K562 (cell line): ENCODE measurements at places on chromosomes 5 and 9. TPM values are rescaled to one million over a fixed set of nuclear protein-coding genes. Genes with fewer than 3 reads are reported as not detected.

Gene GFPT2
- total RNA-seq: 0.07 and 0.09 TPM in 2 replicates

Gene NTMT1
- 108 and 110 TPM in 2 replicates for total RNA-seq

Gene SLC6A19
- total RNA-seq: 1.3 and 1.6 TPM in 2 replicates

DNA sequence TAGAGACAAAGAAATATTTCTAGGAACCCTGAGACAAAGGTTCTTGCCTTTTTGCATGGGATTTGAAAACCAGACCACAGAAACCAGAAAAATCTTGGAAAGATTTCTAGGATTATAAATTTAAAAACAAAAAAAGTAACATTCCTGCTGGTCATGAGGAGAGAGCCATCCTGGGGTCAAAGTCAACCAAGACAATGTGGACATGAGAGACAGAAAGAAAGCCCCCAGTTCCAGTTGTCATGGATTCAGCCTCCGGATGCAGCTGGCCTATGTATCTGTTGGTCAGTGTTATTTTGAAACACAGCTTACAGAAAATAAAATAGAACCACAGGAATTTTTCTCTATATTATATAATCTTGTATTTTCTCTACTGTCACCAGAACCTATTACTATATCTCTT, 24.4 kb upstream of the RGMB start:
- no peaks in the 10 kb centered on the region for H3K4me1 ChIP-seq
- H3K4me3 ChIP-seq: no peak overlapping the region
- no peak for DNase-seq
- H3K36me3 ChIP-seq: no peaks in the 10 kb centered on the region
- H3K27me3 ChIP-seq: no peaks in the 10 kb centered on the region

GRCh38 chr9:93308158-93308602, 124.2 kb downstream of the WNK2 start:
- no peaks in the 10 kb centered on the region; the same call in 2 of the 3 replicates for H3K4me1 ChIP-seq
- peaks cover 60% of the 10 kb centered on the region for H3K27me3 ChIP-seq
- DNase-seq: no peak
- no peaks in the 10 kb centered on the region for H3K36me3 ChIP-seq
- H3K27ac ChIP-seq: no peak overlapping the region

DNA sequence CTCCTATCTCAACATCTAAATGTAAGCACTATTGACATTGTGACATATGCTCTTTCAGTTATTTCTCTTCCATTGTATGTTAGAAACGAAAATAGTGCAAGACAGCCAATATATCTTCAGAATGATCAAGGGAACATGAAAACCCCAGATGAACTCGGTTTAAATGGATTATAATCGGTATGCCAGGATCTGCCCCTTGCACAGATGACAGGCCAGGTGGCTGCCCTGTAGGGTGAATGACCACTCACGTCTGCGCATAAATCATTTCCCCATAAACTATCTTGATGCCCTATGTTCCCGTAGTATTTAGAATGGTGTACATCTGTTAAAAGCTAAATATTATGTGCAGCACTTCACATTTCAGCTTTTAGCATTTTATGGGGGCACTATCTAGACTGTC, 69.7 kb upstream of the RANBP3L start:
- no peak for DNase-seq
- H3K36me3 ChIP-seq: no peaks in the 10 kb centered on the region
- no peaks in the 10 kb centered on the region for H3K4me1 ChIP-seq
- H3K27ac ChIP-seq: no peak overlapping the region
- no peak overlapping the region for H3K4me3 ChIP-seq

GRCh38 chr9:134663084-134663483, 21.5 kb downstream of the COL5A1 start:
- no peak overlapping the region for H3K4me3 ChIP-seq
- no peaks in the 10 kb centered on the region for H3K36me3 ChIP-seq
- DNase-seq: no peak
- H3K27ac ChIP-seq: no peak overlapping the region

GRCh38 chr5:29896646-29897045, 1296.8 kb upstream of the CDH6 start:
- no peaks in the 10 kb centered on the region for H3K4me1 ChIP-seq
- H3K27me3 ChIP-seq: no peaks in the 10 kb centered on the region
- DNase-seq: no peak
- no peak overlapping the region for H3K4me3 ChIP-seq
- no peak overlapping the region for H3K27ac ChIP-seq

GRCh38 chr9:113712053-113712452, 164.1 kb upstream of the ZNF618 start:
- H3K27ac ChIP-seq: no peak overlapping the region
- H3K4me1 ChIP-seq: no peaks in the 10 kb centered on the region
- no peaks in the 10 kb centered on the region for H3K27me3 ChIP-seq
- no peak for DNase-seq

DNA sequence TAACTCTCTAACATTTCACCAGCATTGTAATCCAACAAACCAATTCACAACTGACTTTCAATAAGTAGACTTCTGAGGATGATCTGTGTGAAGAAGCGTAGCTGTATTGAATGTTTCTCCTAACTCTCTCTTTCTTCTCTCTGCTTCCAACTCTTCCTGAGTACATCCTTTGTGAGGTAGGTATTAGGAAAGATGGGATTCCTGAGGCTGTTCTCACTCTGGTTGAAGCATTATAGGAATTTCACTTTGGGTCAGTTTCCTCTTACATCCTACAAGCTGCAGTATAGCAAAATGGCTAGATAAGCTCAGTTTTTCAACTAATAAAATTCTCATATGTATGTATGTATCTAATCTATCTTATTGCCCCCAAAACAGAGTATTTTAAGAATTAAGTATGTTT, 702.8 kb downstream of the CETN3 start:
- no peaks in the 10 kb centered on the region for H3K4me1 ChIP-seq
- no peak overlapping the region for H3K4me3 ChIP-seq
- H3K27ac ChIP-seq: no peak overlapping the region
- H3K36me3 ChIP-seq: no peaks in the 10 kb centered on the region

- H3K36me3 ChIP-seq: no peaks in the 10 kb centered on the region
- no peak overlapping the region for H3K4me3 ChIP-seq
- no peak for DNase-seq
- no peaks in the 10 kb centered on the region for H3K27me3 ChIP-seq
- no peaks in the 10 kb centered on the region for H3K4me1 ChIP-seq
Measured at GRCh38 chr5:35554016-35554415, 63.6 kb upstream of the SPEF2 start.

- peaks cover 7% of the 10 kb centered on the region; the same call in 1 of the 2 replicates for H3K4me1 ChIP-seq
- no peaks in the 10 kb centered on the region for H3K36me3 ChIP-seq
- H3K27me3 ChIP-seq: no peaks in the 10 kb centered on the region
- H3K27ac ChIP-seq: no peak overlapping the region
- H3K4me3 ChIP-seq: no peak overlapping the region
Measured at GRCh38 chr9:116337015-116337414, 183.4 kb downstream of the PAPPA start.

DNA sequence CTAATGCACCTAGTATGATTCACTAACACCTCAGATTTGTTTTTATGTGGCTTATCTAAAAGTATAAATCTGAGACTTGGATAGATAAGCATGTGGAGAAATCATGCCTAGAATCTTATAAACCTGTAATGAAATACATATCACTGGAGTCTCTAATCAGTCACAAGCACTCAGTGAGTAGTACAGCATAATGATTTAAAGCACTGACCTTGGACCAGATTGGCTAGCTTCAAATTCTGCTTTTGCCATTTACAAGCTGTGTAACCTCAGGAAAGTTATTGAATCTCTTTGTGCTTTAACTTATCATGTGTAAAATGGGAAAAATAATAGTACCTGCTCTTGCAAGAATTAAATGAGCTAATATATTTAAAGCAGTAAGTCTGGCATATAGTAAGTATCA, 61.2 kb upstream of the ALDH1A1 start:
- no peak for DNase-seq
- peaks cover 12% of the 10 kb centered on the region; the same call in 2 of the 3 replicates for H3K4me1 ChIP-seq
- no peaks in the 10 kb centered on the region for H3K36me3 ChIP-seq
- H3K27me3 ChIP-seq: no peaks in the 10 kb centered on the region
